Stimulated activated CD8-positive, alpha-beta memory T cell treated with anti-CD3 and anti-CD28 coated beads, Interleukin-4, amount 100 ng/mL, for 1 hour (primary cell): ENCODE measurements at places on chromosomes 1 and 21.

DNA sequence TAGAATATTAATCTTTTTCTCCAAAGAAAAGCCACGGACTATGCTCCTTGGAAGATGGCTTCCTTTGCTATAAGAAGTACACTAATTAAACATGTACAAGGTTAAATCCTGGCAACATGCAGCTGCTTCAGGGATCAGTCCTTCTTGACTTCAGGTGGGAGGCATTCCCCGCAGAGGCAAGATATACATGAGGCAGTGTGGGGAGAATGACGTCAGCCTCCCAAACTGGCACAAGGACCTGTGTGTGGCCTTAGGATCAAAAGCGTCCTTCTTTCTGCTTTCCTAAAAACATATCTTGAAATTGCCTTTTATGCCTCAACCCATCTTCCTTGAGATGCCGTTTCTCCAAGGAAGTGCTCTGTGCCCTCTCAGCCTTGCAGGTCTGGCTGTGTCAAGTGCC, 90.3 kb downstream of the WLS start:
- no peak for DNase-seq

GRCh38 chr1:54743416-54744226, 20.7 kb downstream of the PARS2 start:
- no peak for DNase-seq

GRCh38 chr1:40067023-40067422, 26.5 kb downstream of the CAP1 start:
- no peak for DNase-seq

DNA sequence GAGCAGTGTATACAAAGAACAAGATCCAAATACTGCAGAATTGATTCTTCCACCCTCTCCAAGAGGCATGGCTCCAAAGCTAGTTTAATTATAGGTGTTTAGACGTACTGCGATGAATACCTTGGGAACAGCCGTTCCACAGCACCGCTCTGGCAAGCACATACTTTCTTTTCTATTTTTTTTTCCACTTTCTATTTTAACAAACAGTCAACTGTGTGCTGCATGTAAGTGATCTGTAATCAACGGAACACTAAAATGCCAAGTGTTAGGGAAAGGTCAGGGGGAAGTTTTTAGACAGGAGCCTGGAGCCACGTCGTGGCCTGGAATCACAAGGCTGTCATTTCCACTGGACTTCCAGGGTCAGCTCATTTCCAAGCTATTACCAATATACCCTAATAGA, 486.4 kb upstream of the DAB1 start:
- DNase-seq, result no peak

- DNase-seq, result no peak
Measured at GRCh38 chr1:15833842-15834405, 13.6 kb upstream of the SPEN start.

DNA sequence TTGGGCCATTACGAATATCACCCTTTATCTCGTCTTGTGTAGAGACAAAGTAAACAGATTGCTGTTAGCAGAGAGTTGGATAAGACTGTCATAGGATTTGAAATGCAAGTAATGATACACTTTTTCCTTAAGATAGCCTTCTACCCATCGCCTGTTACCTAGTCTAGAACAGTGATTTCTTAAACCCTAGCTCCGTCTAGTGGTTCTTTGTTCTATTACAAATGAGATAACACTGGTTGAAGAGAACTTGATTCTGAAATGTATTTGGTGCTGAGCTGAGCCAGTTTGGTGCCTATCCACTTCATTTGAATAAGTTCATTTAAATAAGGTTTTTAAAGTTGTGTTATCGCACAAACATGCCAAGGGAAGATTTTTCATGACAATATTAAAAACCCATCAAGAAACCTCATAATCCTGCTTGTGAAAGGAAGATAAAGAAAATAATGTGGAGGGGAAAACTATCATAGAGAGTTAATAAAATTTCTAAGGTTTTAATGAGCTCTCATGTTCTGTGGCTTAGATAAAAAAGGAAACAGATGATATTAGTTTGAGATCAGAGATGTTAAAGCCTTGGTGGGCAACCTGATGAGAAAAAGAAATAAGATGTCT, 1.5 kb upstream of the KCNH1 start:
- DNase-seq, result no peak

DNA sequence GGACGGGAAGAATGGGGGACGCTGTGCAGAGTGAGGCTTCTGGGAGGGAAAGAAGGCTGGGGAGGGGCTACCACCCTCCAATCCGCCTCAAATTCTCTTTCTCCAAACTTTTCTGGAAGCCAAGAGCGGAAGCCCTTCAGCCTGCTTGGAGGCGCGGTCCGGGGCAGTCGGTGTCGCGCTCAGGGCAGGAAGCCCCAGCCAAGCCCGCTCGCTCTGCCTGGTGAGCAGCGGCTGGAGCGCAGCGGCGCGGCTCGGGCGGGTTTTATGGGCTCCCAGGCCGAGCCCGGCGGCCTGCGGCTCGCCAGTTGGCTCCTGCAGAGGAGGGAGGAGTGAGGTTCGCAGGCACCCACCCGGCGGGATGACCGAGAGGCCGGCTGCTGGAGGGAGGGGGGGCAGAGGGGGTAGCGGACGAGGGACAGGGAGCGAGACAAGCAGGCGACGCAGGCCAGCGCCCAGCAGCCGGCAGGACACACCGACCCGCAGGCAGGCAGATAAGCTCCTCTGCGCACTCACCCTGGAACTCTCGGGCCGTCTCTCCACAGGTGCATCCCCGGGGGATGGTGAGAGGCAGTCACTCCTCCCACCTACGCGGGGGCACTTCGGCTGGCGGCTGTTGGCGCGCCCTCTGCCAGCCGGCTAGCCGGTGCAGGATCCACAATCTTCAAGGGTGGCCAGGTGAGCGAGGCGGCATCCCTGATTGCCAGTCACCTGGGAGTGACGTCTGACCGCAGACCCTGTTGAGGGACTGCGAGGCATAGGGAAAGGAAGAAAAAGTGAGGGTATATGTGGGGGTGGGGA, at the start of gene AVPR1B:
Gene AVPR1B, minus strand, starts transcription at position 238 of the 798 bp plus-strand sequence. CDS start 498 bp downstream, outside the sequence.
- no peak for DNase-seq

GRCh38 chr21:43021756-43022600, 47.6 kb downstream of the PKNOX1 start:
- DNase-seq, result no peak

DNA sequence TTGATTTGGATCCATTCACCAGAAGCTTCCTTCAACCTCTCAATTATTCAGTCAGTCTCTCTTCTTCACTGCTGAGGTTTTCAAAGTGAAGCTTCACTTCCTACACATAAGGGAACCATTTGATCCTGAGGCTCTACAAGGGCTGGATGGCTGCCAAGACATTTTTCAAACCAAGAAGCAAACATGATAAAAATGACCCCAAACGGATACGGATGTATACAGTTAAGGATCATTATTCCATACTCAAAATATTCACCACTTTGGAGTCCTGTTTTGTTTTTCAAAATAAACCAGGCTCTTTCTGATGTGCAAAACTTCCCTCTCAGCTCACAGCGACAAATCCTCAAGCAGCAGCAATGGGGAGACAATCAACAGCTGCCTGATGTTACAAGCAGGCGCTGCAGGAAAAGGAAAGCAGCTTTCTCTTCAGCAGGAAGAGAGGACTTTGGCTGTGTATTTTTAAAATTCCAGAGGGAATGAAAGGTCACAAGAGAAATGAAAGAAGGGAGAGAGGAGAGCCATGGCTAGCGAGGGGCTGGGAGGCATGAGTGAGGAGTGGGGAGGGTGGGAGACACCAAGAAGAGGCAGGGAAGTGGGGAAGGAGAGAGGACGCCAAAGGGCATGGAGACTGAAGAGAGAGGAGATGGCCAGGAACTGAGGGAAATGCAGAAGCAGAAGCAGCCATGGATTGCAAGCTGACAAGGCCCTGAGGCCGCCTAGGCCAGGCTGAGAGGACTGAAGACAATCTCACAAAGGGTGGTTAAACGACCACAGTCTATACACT, 145.4 kb downstream of the SLC45A1 start:
- no peak for DNase-seq

DNA sequence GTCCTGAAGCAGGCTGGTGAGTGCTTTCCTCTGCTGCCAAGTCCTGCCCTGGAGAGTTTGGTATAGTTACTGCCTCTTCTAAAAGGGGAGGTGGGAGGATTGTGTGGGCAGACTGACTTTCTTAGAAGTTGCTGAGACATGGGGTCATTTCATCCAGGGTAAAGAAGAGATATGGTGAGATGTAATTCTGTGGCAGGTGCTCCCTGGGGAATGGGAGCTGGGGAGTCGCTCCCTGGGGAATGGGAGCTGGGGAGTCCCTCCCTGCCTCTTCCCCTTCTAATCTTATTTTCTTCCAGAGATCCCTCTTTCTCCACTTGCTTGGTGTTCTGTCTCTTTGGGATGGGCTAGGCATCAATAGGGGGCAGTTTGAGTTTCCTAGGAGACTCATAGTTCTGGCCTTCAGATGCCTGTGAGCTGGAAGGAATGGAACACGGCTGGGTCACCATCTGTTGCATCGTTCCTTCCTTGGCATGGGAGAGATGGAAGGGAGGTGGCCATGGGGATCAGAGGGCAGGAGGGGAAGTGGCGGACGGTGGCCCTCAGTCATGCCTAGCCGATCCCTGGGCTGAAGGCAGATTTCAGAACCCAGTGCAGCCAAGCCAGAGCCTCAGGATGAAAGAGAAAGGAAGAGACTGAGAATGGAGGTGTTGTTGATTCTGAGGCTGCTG, 59.0 kb downstream of the NFASC start:
- no peak for DNase-seq

GRCh38 chr1:1596493-1597274, 3.3 kb downstream of the FNDC10 start:
- DNase-seq, result no peak

GRCh38 chr1:182684116-182684828, at the start of gene RGS8:
Gene RGS8, minus strand, starts transcription at chr1:182684587. Its CDS starts 14,938 bp downstream, at chr1:182669649.
- DNase-seq, result no peak

DNA sequence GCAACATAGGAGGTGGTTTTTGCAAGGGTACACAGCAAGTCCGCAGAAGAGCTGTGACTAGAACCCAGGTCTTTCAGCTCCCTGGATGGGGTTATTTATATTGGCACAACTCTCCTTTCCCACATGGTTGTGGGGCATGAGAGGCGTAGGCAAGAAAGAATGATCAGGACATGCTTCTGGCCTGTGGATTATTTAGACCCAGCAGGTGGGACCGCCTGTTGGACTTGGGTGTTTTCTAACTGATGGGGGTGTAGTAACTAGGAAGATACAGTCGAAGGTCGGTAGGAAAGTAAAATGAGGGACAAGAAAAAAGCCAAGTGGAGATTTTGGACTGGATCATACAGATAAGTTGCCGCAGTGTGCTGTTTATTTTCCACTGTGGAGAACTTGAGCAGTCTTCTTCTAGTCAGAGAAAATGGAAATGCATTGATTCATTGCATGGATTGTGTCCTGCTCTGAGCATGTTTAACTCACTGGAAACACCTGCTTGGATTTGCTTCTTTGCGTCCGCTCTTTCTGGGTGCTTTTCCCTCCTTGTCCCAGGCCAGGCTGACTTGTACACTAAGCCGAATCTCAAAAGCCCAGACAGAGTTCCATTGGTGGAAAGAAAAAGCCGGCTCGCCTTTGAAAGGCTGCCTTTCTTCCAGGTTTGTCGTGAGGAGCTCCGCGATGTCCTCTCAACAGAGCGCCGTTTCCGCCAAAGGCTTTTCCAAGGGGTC, 592 bp downstream of the CRCT1 start:
- no peak for DNase-seq

DNA sequence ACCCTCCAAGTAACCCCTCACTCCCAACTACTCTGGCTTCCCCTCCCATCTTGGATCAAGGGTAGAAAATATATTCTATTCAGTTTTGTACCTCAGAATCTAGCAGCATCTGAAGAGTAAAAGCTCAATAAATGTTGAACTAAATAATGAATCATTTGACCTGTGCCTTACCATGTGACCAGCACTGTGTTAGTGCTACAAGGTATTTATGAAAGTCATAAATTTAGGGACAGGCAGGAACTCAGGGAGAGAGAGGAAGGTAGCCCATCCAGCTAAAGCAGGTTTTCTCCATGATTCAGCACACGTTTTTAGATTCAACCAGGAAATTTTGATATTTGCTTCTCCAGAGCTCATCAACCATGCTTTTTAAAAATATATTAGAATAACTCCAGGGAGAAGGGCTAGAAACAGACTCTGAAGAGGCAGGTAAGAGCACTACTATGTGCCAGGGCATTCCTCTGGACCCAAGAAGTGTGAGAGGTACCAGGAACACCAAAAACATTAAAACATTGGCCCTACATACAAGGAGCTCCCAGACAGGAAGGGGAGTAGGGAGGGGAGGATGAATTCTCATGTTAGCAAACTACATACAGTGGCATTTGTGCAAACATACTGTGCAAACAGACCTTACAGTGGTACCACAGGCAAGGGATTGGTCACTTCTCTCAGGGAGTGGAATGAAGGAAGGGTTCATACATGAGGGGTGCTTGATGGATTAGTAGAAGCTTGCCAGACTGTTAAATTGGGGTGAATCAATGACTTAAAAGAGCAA, 64.3 kb downstream of the FYB2 start:
- DNase-seq, result no peak

DNA sequence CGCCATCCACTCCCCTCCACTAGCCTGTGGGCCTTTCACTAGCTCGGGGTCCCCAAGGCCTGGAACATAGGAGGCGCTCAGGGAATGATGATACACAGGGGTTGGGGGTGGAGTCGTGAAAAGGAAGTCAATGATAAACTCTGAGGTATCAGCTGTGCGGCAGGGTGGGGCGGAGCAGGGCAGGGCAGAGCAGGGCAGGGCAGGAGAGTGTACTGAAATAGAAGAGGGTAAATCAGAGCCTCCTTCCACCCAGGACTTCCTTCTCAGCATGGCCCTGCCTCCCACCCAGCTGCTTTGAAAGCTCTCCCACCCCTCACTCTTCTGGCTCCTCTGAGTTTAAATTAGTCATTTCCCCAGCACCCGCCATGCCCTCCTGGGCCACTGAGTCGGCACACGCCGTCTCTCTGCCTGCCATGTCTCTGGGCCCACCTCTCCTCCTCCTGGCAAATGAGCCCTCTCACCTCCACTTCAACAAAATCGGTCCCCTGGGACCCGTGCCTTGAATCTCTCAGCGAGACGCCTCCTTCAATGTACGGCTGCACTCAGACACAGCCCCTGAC, 16.9 kb downstream of the CAPZB start:
- no peak for DNase-seq

DNA sequence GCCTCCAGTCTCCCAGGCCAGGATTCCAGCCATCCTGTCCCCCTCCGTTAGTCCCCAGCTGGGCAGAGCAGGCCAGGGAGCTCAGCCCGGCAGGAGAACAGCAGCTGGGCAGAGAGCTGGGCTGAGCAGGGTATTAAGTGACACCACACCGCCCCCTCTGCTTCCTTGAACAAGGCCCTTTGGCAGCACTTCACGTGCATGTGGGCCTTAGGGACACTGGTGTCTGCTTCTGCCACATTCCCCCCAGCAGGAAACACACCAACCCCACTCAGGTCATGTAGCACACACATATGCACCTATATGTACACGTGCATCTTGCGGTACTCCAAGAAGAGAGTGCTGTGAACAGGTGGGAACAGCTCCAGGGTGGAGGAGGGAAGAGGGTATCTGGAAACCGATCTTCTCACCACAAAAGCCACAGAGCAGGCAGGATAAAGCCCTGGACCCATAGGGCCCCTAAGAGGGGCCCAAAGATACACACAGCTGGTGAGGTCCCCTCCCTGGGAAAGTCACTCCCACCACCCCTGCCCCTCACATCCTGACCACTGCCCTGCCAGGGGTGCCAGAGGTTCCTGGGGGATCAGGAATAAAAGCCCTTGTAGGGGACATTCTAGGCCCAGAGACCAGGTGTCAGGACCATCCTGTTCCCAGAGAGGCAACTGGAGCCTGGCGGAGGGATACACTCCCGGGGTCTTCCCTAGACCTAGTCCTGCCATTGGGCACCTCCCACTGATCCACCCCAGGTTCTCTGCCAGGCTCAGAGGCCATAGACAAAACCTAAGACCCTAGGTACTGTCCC, 4.5 kb downstream of the EPHA2 start:
- DNase-seq, result no peak
